Right kidney (tissue), 9 donors: ENCODE measurements at places on chromosomes 3 and 15.
A peak's percentile ranks its signal among the peaks of the same experiment; 100 is the strongest.

- no peak for DNase-seq
Measured at GRCh38 chr15:84962955-84963354, 18.7 kb upstream of the PDE8A start.

DNA sequence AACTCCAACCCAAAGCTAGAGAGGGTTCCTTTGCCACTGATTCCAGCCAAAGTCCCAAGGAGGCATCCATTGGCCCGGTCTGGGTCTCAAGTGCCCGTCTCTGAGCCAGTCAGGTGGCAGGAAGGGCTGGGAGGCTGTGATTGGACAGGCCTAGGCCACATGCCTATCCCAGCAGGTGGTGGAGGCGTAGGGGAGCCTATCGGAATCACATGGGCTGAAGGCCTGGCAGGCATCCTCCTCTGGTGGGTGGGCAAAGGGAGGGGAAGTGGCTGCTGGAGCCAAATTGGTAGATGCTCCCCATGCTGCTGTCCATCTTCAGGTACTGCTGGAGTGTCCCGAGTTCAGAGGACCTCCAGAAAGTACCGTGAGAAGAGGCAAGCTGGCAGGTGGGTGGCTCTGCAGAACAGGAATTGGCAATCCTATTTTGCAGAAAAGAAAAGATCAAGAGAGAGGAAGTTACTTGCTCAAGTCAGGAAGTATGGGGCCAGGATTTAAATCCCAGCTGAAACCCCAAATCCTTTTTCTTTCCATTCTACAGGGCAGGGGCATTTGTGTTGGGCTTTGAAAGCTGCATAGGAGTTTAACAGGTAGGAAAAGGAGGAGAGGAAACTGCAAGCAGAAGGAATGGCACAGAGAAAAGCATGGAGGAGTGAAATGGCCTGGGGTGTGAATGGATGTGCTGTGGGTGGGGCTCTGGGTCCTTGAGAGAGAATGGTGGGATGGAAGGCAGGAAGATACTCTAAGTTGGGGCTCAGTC, 3.7 kb downstream of the CHST13 start:
- DNase-seq = no peak

GRCh38 chr3:109337393-109337792, at the start of gene DPPA4:
Gene DPPA4 (minus strand): TSS chr3:109337546. CDS start chr3:109337517, 29 bp downstream.
- no peak for DNase-seq

DNA sequence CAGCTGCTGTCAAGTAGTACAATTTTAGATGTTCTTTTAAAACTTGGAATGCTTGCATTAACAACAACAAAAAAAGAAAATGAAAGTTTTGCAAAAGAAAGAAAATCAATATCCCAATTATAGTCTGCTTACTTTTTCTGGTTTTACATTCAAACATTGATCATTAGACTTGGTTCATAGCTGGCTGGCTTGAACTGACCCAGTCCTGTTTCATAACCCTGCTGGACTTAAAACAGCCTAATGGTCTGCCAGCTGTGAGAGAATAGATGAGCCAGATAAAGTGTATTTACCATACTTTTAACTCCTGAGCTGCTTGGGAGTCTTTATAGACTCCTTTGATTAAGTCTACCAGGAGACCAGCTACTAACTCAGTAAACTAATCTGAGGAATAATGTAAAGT, 59.2 kb downstream of the PIAS1 start:
- no peak for DNase-seq

GRCh38 chr15:34324933-34325332, 12.6 kb downstream of the SLC12A6 start:
- DNase-seq = no peak

DNA sequence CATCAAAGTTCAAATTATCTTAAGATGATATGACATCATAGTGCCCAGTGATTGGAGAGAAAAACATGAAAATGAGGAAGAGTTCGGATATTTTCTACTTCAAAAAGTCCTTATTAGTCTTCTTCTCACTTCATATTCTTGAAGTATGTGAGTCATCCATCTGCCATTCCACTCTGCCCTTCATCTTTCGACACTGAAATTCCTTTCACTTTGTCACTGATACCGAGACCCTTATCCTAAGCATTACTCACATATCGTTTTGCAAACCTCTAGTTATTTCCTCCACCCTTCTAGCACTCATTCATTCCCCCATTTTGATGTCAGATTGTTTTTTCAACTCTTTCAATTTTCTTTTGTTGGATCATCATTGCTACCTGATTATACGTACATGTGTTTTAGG, 4.0 kb downstream of the OR5H14 start:
- no peak for DNase-seq

- DNase-seq = no peak
Measured at GRCh38 chr3:105402287-105402801, 35.6 kb downstream of the ALCAM start.

DNA sequence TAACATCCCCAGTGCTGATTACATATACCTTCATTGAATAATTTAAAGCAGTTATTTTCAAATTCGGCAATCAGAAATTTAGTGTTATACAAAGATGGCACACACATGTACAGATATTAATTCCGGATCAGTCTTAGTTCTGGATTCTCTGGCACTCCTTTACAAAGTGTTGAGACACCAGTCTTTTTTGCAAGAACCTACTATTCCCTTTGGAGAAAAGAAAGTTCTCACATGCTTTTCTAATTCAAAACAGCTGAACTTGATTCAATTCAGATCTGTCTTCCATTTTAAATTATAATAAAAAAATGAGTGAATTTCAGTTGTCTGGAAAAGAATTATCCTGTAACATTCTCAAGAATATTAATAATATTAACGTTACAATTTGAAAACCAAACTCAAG, 20.4 kb downstream of the CCDC191 start:
- DNase-seq = no peak

DNA sequence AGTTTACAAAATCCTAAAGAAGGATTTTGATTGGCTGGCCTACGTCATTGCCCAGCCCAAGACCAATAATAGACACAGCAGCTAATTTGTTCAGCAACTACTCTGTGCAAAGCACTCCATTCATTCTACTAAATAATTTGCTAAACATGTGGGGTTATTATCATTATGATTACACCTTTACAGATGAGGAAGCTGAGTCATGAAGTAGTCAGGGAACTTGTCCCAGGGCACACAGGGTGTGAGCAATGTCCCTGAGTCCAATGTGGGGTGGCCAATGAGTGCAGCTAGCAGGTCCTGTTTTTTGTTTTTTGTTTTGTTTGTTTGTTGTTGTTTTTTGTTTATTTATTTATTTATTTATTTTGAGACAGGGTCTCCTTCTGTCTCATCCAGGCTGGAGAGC, 183.6 kb downstream of the ABHD5 start:
- DNase-seq = no peak

- no peak for DNase-seq
Measured at GRCh38 chr3:116341899-116342298, 103.4 kb downstream of the LSAMP start.

GRCh38 chr3:176988795-176989194, 208.5 kb downstream of the TBL1XR1 start:
- DNase-seq = no peak

- no peak for DNase-seq
Measured at GRCh38 chr3:122257644-122258364, 67.2 kb upstream of the CSTA start.

GRCh38 chr3:119145500-119146167, at the start of gene TEX55:
Gene TEX55 (plus strand): TSS chr3:119146165. CDS start chr3:119146190, 25 bp downstream.
- DNase-seq = peak; percentile 28

GRCh38 chr3:132749786-132750185, 27.6 kb upstream of the NPHP3 start:
- no peak for DNase-seq

GRCh38 chr3:124813541-124813940, 73.6 kb downstream of the ITGB5 start:
- DNase-seq = no peak

- no peak for DNase-seq
Measured at GRCh38 chr15:85763673-85764633, 30.8 kb downstream of the KLHL25 start.

DNA sequence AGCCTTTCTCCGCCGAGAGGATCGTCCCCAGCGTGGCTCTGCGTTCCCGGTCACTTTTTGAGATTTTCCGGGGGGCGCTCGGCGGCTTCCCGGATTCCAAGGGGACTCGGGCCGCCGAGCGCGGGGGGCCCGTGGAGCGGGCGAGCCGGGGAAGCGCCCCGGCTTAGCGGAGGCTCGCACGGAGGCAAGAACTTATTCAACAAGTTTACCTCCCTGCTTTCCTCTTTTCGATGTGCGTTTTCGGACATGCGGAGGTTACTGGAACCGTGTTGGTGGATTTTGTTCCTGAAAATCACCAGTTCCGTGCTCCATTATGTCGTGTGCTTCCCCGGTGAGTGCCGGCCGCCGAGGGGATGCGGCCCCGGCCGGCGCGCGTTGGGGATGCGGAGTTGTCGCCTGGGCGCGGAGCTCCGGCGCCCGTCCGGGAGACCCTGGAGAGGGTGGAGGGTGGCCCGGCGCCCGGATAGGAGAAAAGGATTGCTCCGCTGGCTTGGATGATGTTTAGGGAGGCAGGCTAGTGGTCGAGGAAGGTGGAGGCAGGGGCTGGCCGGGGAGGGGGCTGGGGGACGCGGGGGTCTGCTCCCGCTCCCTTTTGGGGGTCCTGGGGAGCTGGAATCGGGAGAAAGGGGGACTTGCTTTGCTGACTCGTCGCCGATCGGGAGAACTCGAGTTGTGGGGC, 810 bp downstream of the PTPRG start:
- peak; percentile 87 for DNase-seq

GRCh38 chr3:61172684-61173083, 78.6 kb downstream of the FHIT start:
- no peak for DNase-seq

GRCh38 chr15:47733085-47733484, 15.8 kb downstream of the SEMA6D start:
- DNase-seq = no peak

DNA sequence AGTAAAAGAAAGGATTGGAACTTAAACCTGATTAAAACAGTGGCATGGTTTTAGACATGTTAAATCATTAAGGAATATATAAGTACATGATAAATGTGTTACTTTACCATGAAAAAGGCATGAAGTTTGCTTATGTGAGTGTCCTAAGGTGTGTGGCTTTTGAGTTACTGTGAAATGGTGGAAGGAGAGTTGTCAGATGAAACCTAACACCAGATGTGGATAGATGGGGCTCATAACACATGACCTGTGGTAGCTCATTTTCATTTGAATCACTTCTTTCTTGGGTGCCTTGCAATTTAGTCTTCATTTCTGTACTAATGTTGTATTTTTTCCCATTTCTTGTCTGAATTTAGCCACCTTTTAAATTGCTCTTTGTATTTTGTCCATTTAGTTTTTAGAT, 13.0 kb downstream of the MEF2A start:
- no peak for DNase-seq

- DNase-seq = no peak
Measured at GRCh38 chr3:151305060-151305774, 11.4 kb downstream of the GPR87 start.

DNA sequence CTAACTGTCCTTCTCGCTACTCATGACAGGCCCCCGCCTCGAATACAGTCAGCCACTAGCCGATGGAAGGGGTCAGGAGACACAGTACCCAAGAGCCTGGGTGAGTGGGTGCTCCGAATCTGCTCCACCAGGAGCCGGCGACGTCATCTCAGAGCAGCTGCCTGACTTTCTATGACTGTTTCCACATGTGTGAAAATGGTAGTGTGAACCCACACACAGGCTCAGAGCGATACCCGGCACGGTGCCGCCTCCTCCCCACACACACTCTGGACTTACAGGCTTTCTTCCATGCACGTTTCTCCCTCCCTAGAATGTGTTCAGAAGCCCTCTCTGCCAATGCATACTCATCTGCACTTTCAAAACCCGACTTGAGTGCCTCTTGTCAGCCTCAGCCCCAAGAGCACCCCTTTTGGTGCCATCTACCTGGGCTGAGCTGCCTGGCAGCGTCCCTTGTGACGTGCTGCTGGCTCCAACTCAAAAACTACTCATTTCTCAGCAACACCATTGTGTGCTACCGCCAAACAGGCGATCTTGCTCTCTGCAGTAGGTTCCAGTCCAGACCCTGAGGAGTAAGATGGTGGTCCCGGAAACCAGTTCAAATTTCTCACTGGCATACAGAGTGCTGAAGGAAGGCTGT, 29.7 kb downstream of the VGLL4 start:
- DNase-seq = no peak

- no peak for DNase-seq
Measured at GRCh38 chr15:60204131-60204885, 193.5 kb downstream of the ANXA2 start.

DNA sequence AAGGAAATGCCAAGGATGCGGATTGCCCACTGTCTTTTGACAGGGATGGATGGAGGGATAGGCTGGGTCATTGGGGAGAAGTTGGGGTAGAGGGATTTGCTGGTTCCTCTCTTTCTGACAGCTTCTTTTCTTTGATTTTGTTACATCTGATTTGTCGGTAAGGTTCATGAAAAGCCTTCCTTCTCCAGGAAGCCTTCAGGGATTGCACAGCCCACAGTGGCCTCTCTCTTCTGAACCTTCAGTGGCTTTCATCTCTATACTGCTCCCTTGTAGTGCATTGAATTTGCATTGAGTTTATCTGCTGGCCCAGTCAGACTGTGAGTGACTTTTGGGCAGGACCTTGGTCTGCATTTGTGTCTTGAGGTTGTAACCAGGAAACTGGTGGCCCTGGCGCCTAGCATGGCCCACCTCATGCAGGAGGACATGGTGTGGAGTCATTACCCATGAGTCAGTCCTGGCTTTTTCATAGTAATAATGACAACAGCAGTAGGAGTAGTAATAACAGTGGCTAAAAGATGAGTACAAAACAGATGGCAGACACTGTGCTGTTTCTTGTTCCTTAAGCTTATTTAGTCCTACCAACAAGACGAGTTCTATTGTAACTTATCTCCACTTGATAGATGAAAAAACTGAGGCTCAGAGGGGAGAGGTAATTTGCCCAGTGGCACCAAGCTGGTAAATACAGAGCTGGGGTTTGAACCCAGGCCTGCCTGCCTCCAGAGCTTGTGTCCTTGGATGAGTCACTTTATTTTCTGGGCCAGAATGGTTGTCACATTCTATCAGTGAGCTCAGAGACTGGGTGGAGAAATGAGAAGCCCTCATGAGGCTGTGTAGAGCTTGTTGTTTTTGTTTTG, 28.4 kb downstream of the SMAD6 start:
- no peak for DNase-seq

- DNase-seq = no peak
Measured at GRCh38 chr15:85289677-85290365, 90.6 kb upstream of the AKAP13 start.

GRCh38 chr15:68507447-68507846, 71.3 kb upstream of the CORO2B start:
- DNase-seq = no peak

- DNase-seq = no peak
Measured at GRCh38 chr15:99359769-99360168, 108.5 kb downstream of the LRRC28 start.

DNA sequence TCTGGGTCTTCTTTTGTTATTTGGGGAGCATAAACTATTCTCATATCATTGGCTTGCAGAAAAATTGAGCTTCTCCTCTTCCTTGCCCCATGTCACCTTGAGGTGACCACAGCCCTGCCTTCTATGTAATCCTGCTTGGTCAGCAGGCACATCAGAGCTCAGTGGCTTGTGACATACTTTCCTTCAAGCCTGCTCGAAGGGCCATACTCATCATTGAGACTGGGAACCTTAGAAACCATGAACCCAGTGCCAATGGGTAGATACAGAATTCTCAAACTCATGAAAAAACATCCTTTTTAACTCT, 3.7 kb upstream of the CCR2 start:
- no peak for DNase-seq

- DNase-seq = no peak
Measured at GRCh38 chr3:197337656-197338055, 39.2 kb upstream of the DLG1 start.
